Subcutaneous preadipocyte (primary cell): ENCODE measurements at places on chromosomes 1 and 21. TPM values are rescaled to one million over a fixed set of nuclear protein-coding genes. Genes with fewer than 3 reads are reported as not detected.

Gene IL23R
- not detected in 2 replicates for total RNA-seq

Gene LCE1E
- total RNA-seq, result 0.37 TPM in 1 of 2 replicates, not detected in the other

Gene PGLYRP3
- not detected in 2 replicates for total RNA-seq

Gene DIPK1A
- 5.9 and 7.8 TPM in 2 replicates for total RNA-seq

Gene PAPPA2
- 1.6 and 2.2 TPM in 2 replicates for total RNA-seq
